ENCODE measurements at places on chromosomes 7 and 10.
A peak's percentile ranks its signal among the peaks of the same experiment; 100 is the strongest.

GRCh38 chr10:96890172-96890513, 58.0 kb downstream of the LCOR start:
- no peak for DNase-seq

GRCh38 chr7:98085674-98086073, 21.0 kb upstream of the LMTK2 start:
- DNase-seq, result no peak

- DNase-seq, result peak; percentile 16
Observed at GRCh38 chr7:35695473-35695850, 527 bp upstream of the HERPUD2 start.

GRCh38 chr7:12805957-12806356, 118.5 kb downstream of the ARL4A start:
- no peak for DNase-seq

GRCh38 chr10:21314906-21315644, 210.4 kb downstream of the SKIDA1 start:
- DNase-seq, result no peak

DNA sequence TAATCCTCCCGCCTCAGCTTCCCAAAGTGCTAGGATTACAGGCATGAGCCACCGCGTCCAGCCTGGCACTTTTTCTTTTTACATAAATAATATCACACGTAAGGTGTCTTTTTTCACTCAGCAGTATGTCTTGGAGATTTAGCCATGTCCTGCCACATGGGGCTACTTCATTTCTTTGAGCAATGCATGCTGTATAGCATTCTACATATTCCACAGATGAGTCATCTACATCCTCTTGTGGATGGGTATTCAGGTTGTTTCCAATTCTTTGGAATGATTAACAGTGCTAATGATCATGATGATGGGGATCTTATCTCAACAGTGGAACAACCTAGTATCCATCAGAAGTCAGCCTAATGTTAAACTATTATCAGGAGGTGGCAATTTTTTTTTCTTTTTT, 50.8 kb downstream of the ZNF503 start:
- DNase-seq, result no peak

DNA sequence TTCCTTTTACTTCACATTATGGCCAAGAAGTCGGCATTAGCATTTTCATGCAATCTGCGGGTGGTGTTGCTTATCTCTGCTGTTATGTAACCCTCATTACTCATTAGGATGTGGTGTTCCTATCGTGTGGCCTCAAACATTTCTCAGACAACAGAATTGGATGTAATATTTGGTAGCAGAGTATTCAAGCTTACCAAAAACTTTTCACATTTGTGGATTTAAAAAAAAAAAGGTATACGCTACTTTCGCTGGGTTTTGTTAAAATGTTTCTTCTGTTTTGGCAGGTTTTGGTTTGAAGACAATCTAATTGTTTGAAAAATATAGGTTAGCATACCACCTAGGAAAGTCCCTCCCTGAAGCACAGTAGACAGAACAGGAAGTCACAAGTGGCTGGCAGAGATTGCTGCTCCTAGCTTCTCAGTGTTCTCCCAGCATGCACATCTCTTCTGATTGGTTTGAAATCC, 128.8 kb downstream of the GATA3 start:
- peak; percentile 24 for DNase-seq

DNA sequence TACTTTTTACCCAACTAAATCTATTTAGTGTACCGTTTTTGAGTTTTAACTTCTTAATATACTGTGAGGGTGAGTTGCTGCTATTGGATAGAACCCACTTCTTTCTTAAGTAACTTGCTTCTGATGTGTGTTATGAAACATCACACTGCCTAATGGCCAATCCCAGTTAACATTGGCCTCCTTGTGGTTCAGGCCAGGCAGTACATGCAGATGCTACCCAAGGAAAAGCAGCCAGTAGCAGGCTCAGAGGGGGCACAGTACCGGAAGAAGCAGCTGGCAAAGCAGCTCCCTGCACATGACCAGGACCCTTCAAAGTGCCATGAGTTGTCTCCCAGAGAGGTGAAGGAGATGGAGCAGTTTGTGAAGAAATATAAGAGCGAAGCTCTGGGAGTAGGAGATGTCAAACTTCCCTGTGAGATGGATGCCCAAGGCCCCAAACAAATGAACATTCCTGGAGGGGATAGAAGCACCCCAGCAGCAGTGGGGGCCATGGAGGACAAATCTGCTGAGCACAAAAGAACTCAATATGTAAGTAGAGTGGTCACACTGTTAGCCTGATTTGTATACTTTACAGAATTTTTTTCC, 39.7 kb downstream of the TES start:
- no peak for DNase-seq

- no peak for DNase-seq
Observed at GRCh38 chr7:55108401-55108800, 89.6 kb downstream of the EGFR start.

DNA sequence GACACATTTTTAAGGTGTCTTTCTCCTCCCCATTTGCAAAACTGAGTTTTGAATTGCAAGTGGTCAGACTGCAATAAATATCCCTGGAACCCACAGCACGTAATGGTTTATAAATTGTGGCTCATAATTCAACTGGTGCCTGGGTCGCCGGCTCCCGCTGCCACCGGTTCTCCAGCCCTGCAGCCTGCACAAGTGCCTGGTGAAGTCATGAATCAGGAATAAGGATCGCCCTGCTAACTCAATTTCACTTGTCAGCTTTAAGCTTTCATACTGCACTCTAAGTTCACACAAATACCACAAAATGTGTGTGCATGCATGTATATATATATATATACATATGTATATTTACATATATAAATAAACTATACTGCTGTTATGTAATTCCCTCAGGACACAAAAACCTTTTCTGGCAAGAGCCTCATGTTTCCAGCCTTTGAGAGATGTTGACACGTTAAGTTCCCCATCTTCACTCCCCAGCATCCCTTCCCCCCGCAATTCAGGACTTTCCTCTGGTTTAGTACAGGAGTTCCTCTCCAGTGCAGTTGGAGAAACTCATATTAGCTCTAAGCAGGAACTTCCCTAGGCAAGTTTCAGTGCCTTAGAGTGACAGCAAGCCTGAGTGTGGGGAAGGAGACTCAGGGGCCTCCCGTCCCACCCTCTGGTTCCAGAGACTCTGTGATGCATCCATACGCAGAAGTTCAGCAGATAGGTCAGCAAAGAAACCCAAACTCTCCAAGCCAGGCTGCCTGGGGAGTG, 129.2 kb upstream of the UNC5B start:
- DNase-seq, result no peak

DNA sequence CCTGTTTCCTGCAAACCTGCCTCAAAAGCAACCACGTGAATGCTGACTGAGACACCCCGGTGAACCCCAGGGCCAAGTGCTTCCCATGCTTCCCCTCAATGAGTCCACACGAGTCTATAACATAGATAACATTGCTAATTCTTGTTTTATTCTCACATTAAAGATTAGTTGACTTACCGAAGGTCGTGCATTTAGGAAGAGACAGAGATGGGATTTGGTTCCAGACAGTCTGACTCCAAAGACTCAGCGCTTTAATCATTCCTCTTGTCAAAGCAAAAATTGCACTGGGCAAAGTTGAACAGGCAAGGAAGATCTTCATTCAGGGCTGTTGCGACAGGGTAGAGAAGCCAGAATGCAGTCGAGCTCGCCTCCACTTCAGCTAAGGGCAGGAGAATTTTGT, 435.6 kb upstream of the C7orf33 start:
- DNase-seq, result no peak

DNA sequence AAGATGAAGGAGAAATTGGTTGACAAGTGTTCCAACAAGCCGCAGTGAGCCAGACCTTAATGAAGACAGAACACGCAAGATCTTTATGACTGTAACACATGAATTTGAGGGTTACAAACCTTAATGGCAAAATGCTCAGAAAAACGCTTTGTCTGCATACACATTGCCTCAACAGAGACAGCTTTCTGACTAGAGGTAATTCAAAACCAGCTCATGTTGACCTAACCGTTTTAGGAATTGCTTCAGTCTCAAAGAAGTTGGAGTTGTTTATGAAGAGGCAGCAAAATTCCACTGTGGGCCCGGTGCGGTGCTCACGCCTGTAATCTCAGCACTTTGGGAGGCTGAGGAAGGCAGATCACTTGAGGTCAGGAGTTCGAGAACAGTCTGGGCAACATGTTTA, 2.2 kb upstream of the GTF2I start:
- DNase-seq, result no peak

DNA sequence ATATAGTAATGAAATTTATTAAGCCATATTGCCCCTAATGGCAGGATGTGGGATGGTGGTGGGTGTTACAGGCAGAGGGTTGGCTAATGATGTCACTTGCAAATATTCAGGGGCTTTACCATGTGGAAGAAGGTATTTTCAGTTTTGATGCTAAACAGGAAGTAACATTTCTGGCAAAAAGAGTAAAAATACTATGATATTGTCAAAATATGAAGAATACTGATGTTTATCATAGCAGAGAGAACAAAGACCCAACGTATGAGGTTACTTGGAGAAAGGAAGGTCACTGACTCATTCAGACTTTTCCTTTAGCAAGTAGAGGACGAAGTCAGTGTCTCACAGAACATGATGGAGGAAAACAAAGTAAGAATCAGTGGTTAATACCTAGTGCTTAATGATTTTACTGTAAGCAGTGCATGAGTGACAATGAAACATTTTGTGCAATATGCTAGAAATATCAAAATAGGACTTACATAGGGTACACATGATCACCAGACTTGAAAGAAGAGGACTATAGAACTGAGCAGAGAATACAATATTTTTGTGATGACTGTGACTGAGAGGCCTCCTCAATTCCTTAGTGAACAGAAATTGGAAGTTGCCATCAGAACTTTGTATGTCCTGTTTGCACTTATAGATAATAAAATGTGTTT, 89.7 kb upstream of the STEAP4 start:
- DNase-seq, result no peak

DNA sequence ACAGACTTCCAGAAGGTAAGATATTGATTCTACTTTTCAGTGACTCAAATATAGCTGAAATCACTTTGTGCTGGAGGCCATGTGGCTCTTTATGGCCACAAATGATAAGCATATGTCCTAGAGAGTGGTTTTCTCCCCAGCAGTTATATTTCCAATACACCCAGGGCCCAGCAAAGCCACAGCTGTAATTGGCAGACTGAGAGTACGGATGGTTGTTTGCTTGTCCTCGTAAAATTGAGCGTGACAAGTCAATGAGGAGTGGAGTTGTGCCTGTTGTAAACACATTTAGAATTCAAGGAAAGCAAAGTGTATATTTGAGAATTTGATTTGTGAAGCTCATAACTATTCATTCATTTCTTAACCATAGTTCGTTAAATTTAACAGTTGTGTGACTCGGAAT, 201.8 kb downstream of the LHFPL3 start:
- no peak for DNase-seq

DNA sequence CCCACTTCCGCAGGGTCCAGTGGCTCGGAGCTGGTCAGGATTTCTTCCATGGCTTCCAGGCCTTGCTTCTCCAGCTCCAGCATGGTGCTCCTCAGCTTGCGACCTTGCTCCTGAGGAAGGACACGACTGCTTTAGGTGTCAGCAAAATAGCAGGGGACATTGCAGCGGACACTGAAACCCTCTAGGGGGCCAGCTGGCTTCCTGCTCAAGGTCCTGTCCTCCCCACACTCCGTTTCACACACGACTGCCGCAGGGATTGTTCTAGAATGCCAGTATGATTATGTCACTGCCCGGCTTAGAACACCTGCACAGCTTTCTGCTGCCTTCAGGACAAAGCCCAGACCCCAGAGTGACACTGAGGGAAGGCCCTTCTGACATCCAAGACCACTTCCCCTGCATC, 65.6 kb downstream of the SCRN1 start:
- DNase-seq, result no peak
